D341Med (cell line): ENCODE measurements at places on chromosomes 2 and 18.
A peak's percentile ranks its signal among the peaks of the same experiment; 100 is the strongest.

- DNase-seq, result no peak
Measured at GRCh38 chr2:9167718-9168657, 38.6 kb upstream of the ASAP2 start.

- DNase-seq, result no peak
Measured at GRCh38 chr2:3595985-3596384, 1.1 kb downstream of the COLEC11 start.

- no peak for DNase-seq
Measured at GRCh38 chr2:63665846-63666475, 77.2 kb downstream of the MDH1 start.

DNA sequence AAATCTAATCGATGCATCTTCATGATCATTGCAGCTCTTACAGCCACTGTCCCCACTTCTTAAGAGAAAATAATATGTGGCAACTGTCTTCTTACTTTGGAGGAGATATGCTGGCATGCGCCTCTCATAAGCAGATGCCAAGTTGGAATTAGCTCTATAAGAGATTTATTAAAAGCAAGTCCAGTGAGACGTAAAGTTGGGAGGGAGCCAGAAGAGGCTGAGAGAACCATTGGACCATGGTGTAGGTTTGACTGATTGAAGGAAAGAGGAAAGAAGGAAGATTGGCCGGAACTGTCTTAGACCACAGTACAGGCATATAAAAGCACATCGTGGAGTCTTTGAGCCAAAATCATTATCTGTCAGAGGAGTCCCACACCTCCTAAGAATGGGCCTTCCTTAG lies 265.7 kb upstream of the ZC3H15 start:
- peak; percentile 12 for DNase-seq

DNA sequence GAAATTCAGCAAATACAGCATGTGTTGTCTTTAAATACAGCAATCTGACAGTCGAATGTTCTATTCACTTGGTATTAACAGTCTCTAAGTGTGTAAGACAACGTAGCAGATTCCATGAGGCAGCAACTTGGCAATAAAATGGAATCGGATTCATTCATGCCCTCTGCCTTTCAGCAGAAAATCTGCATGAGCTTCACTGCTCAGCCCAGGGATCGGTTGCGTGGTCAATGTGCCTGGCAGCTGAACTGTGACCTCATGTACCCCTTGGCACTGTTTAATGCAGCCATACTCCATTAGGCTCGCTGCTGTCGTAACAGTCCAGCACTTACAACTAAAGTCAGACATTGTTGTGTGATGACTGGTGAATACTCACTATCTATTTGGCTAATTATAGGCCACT lies 17.7 kb upstream of the RGPD4 start:
- no peak for DNase-seq

DNA sequence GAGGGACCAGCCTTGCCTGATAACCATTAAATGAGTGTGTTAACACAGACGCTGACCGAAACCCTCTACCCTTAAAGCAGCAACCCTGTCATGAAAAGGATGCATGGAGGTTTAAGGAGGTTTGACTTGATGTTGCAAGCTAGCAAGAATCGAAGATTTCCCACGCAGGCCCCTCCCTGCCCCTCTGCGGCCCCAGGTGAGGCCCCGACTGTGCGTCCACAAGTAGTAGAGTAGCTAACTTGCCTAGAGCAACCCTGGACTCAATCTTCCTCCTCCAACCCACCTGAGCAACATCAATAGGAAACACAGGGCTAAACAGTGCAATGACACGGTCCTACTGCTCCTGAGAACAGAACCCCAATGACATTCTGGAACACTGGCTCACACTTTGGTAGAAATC lies 150.1 kb downstream of the COL4A4 start:
- DNase-seq, result no peak

GRCh38 chr18:69948256-69948655 lies 583 bp upstream of the CD226 start:
- no peak for DNase-seq

DNA sequence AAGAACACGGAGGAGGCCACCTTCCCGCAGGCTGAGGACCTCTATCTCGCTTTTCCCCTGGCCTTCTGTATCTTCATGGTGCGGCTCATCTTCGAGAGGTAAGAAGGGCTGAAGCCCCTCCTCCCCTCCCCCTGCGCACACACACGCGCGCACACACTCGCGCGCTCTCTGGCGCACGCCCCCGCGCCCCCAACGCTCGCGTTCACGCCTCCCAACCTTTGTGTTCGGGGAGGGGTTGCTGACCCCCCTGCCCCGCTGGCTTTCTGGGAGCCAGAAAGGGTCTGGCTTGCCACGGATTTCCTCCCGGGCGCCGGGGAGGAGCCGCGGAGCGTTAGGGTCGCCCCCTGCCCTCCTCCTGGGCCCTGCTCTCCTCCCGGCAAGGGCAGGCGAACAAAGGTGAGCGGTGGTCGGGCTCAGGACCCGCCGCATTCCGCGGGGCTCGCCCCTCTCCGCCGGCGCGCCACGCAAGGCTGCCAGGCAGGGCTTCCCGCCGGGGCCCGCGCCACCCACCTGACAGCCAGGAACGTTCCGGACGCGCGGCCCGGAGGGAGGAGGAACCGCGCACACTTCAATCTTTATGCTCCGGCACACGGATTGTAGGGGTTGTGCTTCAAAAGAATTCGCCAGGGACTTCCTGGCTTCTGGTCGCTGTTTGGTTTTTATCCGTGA lies 583 bp downstream of the CERS6 start:
- peak; percentile 76 for DNase-seq

- DNase-seq, result no peak
Measured at GRCh38 chr18:25604894-25605597, 253.1 kb upstream of the ZNF521 start.

- DNase-seq, result no peak
Measured at GRCh38 chr2:71556692-71557250, 103.4 kb downstream of the DYSF start.

GRCh38 chr18:58476516-58477256 lies 152.2 kb downstream of the ALPK2 start:
- no peak for DNase-seq

DNA sequence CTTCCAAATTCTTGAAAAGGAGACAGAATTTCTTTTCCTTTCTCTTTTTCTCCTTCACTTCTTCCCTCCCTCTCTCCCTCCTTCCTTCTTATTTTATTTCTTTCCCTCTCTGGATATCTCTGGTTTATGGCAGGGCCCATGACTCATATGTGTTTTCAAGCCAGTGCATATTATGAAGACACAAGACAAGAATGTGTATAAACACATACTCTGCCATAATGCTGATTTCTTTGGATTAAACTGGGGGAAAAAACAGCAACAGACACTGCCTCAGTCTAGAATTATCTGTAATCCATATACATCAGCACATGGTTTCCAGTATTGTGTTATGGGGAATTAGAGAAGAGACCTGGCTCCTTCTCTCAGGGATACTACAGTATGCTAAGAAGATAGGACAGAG lies 82.8 kb upstream of the CPO start:
- no peak for DNase-seq

GRCh38 chr18:12883372-12883683 lies 709 bp downstream of the PTPN2 start:
- no peak for DNase-seq

DNA sequence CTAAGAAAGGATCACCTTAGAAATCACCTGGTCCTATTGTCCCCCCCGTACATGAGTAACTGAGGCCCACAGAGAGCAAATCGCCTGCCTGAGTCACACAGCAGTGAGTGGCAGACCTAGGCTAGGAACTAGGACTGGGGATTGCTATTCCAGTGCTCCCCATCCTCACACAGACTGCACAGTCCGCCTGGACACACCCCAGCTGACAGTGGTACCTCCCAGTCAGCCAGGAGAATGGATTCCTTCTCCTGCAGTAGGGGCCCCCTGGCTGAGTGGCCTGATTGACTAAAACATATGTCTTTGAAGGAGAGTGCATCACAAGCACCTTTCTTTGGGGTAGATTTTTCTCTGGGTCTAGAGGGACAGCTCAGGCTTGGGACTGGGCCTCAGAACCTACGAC lies 32.4 kb upstream of the SLC35F6 start:
- DNase-seq, result no peak

DNA sequence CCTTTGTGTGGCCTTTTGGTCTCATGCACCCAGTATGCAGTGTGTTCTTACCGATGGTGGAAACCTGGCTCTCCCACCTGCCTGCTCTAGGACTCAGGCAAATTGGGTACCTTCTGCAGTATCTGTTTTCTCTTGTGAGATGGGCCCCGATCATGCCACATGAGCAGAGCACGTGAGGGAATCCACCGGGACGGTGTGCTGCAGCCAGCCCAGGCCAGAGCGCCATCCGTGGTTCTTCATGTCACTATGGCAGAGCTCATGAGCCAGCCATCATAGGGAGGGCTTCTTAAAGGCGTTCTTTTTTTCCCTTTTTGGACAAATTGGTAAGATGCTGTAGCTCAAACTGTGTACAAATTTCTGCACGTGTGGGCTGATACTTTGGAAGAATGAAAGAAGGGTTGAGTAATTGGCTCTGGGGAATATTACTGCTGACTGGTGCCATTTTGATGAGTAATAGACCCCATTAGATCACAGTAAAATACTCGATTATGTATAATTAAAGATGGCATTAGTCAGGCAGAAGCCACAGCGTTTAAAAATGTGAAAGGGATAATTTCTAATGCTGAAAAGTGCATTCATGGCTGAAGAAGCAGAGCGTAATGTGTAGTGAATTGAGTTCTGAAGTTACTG lies 19.2 kb downstream of the SH3RF3 start:
- no peak for DNase-seq

DNA sequence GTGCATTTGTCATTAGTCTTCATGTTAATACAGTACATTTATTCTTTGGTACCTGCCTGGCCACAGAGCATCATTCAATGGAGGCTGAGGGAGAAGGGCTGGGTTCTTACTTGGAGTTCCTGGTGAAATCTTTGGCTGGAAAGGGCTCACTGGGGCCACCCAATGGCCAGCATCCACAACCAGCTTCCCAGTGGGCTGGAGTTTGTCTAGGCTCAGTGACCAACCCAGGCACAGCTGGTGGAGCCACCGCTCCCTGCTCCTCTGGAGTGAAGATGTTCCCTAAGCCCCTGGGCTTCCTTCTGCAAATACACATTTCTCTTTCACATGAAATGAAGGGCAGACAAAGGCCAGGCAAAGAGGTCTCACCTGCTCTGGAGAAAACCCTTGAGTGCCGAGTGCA lies 34.4 kb downstream of the EHD3 start:
- DNase-seq, result no peak

DNA sequence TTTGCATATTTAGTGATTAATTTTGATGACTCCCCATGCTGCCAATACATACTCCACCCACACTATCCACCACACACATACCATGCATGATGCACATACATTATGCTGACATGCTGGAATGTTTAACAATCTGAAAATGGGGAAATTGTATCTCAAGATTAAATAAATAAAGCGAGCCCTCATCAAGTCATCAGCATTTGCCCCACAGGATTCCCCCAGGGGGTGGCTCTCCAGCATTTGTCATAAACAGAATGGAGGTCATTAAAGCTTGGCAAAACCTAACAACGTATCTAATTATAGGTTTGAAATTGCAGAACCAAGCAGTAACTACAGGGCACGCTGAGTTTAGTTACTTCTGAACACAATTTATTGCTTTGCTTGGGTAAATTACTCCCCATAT lies 141.2 kb upstream of the TACR1 start:
- no peak for DNase-seq
